NCI-H187 treated with DMSO at 0.1 percent for 48 hours (cell line): ENCODE measurements at places on chromosomes 1 and 21.

- no peak for DNase-seq
Observed at GRCh38 chr1:233242827-233243483, 52.6 kb downstream of the PCNX2 start.

DNA sequence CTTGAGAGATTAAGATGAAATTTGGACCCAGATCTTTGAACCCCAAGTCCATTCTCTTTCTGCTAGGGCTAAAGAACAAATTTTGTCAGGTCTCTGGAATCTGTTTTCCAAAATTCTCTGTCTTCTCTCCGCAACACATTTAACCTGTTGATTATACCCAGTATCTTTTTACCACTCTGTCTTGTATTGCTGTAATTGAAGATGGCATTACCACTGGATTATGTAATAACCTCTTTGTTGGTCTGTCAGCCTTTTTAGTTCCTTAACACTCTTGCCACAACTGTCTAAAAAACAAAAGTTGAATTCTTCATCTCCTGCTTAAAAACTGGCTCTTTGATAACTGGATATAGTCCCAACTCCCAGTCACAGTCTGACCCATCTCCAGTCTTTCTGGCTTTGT is 3.0 kb downstream of the SRP9 start:
- no peak for DNase-seq

GRCh38 chr1:29685387-29685786 is 449.1 kb downstream of the PTPRU start:
- no peak for DNase-seq

DNA sequence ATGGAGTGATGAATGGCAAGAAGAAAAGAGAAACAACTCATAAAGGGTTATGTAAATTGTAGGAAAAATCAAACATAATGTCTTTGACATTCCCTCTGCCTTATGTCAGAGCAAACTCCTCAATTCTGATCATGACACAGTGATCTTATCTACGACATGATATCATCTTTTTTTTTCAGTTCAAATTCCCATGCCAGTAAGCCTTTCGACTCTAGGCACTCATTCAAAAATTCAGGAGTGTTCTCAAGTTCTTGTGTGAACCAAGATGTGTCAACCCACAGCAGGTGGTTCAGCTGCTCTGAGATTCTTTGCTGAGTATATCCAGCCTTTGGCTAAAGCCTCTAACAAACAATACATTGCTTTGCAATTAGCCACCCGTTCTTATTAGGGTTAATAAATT is 97.1 kb upstream of the ESRRG start:
- no peak for DNase-seq

GRCh38 chr1:54037476-54037875 is 15.5 kb downstream of the TMEM59 start:
- no peak for DNase-seq

DNA sequence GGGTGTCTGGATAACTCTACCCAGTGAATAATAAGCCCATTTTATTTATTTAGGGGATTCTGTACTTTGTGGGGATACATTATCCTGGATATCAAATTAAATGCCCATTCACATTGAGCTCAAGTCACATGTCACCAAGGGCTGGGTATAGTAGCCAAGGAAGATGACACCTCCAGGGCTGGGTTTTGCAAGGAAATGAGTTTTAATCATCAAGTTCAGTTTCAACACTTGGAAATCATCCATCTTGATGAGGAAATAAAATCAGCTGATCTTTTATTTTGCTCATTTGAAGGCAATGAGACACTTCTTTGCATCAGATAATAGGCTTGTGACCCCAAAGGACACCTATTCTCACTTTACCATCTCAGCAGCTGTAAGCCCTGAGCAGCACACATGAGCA is 80.0 kb upstream of the TNR start:
- no peak for DNase-seq
